ENCODE measurements at places on chromosomes 3 and 15. TPM values are rescaled to one million over a fixed set of nuclear protein-coding genes. Genes with fewer than 3 reads are reported as not detected.

CHRNA5 gene
- total RNA-seq: 2.0 TPM

MED12L gene
- total RNA-seq: 0.29 TPM

TNFAIP8L3 gene
- total RNA-seq: 0.37 TPM

ACAA1 gene
- total RNA-seq: 57.6 TPM

NUDT16 gene
- total RNA-seq: 20.6 TPM

ZNF385D gene
- 4.7 TPM for total RNA-seq

PAQR5 gene
- total RNA-seq: 0.93 TPM

SCAANT1 gene
- total RNA-seq: not detected

GRCh38 chr15:100602823-100603393 lies 519 bp downstream of the ASB7 start:
- DNase-seq: peak; percentile 36

DNA sequence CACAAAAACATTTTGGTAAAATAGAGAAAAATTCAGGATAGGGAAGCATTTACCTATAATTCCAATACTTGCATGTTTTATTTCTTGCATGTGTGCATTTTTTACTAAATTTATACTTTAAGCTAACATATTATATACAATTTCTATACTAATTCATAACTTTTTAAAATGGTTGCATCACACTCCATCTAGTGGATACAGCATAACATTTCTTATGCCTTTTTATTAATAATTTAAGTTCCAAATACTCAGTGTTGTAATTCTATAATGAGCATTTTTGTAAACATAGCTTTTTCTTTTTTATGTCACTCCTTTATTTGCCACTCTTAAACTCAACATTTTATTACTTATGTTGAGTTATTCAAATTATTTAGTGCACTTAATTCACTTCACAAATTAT lies 477.7 kb downstream of the ZBBX start:
- no peak for DNase-seq

DNA sequence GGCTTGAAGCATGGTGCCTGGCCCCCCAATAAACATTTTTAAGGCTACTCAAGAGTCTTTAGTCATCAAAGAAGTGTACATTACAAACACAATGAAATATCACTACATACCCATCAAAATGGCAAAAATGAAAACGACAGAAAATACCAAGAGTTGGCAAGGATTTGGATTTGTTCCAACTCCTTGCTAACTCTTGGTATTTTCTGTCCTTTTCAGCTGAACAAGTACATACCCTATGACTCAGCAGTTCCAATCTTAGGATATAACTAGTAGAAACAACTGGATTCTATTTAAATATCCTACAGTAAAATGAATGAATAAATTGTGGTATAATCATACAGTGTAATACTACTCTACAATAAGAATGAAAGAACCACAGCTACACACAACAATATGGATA lies 25.1 kb upstream of the GABPB1 start:
- peak; percentile 25 for DNase-seq

DNA sequence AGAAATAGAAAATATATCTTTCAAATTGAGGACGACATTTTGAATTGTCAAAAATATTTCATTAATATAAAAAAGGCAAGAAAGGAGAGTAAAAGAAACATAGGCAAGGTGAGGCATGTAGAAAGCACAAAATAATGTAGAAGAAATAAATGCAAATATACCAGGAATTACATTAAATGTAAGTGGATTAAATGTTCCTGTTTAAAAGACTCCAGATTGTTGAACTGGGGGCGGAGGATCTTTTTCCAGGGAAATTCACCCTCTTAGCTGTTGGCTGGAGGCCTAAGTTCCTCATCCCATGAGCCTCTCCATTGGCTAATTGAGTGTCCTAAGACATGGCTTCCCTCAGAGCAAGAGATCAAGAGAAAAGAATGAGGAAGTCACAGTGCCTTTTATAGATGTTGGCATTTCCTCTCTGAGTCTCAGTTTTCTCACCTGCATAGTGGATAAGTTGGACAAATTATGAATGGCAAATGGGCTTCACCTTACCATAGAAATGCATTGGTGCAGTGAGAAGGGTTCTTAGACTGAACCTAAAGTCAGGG lies 147.4 kb upstream of the SMAD3 start:
- DNase-seq: no peak

DNA sequence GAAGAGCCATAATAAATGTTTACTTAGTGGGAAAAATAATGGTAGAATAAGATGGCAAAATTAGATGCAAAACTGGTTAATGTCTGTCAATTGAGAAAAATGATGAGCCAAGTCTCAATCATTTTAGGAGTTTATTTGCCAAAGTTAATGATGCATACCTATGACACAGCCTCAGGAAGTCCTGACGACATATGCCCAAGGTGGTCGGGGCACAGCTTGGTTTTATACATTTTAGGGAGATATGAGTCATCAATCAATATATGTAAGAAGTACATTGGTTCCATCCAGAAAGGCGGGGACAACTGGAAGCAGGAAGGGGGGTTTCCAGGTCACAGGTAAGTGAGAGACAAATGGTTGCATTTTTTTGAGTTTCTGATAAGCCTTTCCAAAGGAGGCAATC lies 31.5 kb downstream of the CLEC3B start:
- no peak for DNase-seq

- DNase-seq: no peak
Measured at GRCh38 chr3:177596816-177597271, 399.6 kb upstream of the TBL1XR1 start.

- DNase-seq: no peak
Measured at GRCh38 chr3:56051052-56051451, 417.2 kb downstream of the ERC2 start.

GRCh38 chr15:69973102-69973714 lies 124.5 kb downstream of the TLE3 start:
- DNase-seq: peak; percentile 16

GRCh38 chr15:72288796-72289596 lies 16.6 kb upstream of the PARP6 start:
- DNase-seq: no peak

DNA sequence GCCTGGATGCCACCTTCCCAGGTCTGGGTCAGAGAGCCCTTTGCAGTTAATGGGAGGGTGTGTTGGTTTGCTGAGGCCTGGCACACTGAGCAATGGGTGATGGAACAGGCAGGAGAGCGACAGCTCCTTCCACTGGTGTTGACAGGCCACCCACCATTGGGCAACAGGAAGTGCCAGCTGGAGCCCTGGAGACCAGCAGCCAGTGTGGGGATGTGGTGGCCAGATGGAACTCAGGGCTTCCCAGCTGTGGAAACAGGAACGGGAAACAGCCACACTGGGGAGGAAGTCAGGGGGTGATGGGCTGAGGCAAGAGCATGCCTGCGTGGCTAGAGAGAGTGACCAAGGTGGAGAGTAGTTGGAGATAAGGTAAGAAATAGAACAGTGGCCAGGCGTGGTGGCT lies 9.3 kb downstream of the PSTPIP1 start:
- DNase-seq: no peak

- no peak for DNase-seq
Measured at GRCh38 chr3:102238362-102238761, 196.5 kb upstream of the ZPLD1 start.

- no peak for DNase-seq
Measured at GRCh38 chr3:13158871-13159270, 85.6 kb upstream of the IQSEC1 start.

- DNase-seq: no peak
Measured at GRCh38 chr15:75820206-75820605, 23.0 kb upstream of the UBE2Q2 start.

GRCh38 chr3:170961616-170962400 lies 53.4 kb upstream of the EIF5A2 start:
- DNase-seq: peak; percentile 37

DNA sequence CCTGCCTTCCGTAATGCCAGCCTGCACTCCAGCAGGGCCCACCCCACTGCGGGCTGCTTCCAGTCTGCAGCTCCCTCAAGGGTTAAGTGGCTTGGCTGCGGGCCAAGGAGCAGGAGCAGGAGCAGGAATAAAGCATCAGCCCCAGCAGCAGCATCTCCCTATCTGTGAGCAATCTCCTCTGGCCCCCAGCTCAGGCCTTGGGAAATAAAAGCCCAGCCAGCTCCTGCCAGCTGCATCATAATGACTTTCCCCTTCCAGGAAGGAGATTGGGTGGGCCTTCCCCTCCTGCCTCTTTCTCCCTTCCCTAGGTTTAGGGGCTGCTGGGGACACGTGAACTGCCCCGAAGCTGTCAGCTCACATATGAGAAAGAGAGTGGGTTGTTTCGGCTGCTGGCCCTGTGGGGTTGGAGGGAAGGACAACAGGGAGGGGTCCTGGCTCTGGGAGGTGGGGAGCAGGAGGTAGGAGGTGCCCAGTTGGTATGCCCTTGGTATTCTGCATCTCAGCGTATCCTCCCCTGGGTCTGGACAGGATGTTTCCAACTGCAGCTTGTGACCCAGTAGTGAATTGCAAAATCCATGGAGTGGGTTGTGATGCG lies 34.6 kb upstream of the FGD5 start:
- no peak for DNase-seq

- DNase-seq: peak; percentile 80
Measured at GRCh38 chr3:114498539-114499370, 204.9 kb downstream of the TIGIT start.

All from HFFc6 (cell line).